ENCODE measurements at places on chromosomes 5 and 9. TPM values are rescaled to one million over a fixed set of nuclear protein-coding genes. Genes with fewer than 3 reads are reported as not detected.

The PCDHGB6 gene
- 2.7 TPM for polyA plus RNA-seq

GRCh38 chr5:78985116-78985724, at the start of gene ARSB:
ARSB (minus strand) TSS chr5:78985310; CDS start chr5:78985248, 62 bp downstream.
- DNase-seq = peak; percentile 33

- no peak for DNase-seq
Measured at GRCh38 chr5:43017428-43017815, 22.7 kb downstream of the ANXA2R start.

GRCh38 chr5:122507581-122507980, 195.5 kb downstream of the SNCAIP start:
- DNase-seq = no peak

The NR5A1 gene
- not detected for polyA plus RNA-seq

GRCh38 chr9:118230329-118230728, 526.1 kb downstream of the TLR4 start:
- no peak for DNase-seq

GRCh38 chr9:114069476-114070187, 8.5 kb downstream of the AMBP start:
- DNase-seq = no peak

DNA sequence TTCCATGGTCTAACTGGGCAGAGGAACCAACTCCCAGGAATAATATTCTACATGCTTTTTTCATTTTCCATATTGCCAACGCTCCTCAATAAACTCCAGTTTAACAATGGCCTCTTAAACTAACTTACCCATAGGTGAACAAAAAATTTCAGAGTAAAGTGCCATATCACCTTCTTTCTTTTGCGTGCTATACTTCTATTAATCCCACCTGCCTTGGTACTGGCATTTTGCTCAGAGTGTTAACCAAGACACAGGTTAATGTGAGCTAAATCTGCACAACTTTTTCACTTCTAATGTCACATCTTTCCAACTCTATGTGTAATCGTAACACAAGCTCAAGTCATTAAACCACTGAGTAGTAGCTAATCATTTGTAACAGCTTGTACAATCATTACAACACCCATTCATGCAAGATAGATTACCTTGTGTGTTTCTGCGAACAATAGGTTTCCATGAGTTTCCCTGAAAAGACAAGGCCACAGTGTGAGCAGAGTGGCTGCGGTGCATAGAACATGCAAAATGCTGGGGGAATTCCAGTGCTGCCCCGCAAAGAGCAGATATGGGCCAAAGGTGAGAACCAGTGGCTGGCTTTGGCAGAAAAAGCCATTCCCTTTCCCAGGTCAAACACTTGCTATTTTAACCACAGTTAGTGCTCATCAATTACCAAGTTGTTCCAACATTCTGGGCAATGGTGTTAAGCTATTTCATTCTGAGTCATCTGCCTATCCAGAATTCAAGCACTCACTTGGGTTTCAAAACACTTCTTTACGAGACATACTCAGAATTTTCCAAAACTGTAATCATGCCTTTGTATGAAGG, 42.8 kb downstream of the TIMD4 start:
- DNase-seq = no peak

DNA sequence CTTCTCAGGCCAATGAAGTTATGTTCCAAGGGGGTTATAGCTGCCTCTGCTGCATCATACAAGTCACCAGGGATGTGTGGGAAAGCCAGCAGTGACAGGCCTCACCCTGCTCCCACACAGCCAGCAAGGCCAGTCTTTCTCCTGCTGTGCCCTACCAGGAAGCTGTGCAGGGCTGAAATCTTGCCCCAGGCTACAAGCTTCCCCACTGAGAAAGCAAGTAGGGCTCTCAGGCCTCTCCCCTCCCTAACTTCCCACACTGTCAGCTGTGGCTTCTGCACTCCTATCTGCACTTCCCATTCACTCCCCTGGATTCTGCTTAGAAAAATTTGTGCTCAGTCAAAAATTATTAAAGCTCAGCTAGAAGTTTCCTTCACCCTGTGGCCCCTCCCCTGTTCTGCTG, 611.2 kb upstream of the ZNF608 start:
- DNase-seq = no peak

DNA sequence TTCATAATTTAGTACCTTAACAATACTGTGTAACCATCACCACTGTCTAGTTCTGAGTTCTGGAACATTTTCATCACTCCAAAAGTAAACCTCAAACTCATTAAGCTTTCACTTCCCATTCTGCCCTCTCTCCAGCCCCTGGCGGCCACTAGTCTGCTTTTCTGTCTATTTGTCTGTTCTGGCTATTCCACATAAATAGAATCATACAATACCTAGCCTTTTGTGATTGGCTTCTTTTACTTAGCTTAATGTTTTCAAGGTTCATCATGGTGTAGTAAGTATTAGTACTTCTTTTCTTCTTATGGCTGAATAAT, 138.7 kb downstream of the RAPGEF6 start:
- no peak for DNase-seq

DNA sequence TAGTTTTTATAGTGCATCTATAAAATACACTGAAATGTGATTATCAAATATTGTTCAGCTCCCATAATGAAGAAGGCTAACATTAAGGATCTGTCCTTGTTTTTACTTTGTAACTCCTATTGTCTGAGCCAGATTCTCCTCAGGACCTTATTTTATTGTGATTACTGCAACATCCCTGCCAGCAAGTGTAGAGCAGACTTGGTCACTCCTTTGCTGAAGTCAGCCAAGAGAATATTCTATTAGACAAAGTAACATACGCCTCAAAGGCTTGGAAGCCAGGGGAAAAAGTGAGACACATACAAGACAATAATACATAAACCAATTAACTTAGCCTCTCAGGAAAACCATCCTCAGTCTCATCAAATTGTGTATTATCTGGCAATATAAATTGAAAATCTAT, 269.6 kb downstream of the ARL15 start:
- DNase-seq = peak; percentile 88

- DNase-seq = no peak
Measured at GRCh38 chr5:15980835-15981234, 198.8 kb downstream of the MARCHF11 start.

The RICTOR gene
- polyA plus RNA-seq = 18.1 TPM

DNA sequence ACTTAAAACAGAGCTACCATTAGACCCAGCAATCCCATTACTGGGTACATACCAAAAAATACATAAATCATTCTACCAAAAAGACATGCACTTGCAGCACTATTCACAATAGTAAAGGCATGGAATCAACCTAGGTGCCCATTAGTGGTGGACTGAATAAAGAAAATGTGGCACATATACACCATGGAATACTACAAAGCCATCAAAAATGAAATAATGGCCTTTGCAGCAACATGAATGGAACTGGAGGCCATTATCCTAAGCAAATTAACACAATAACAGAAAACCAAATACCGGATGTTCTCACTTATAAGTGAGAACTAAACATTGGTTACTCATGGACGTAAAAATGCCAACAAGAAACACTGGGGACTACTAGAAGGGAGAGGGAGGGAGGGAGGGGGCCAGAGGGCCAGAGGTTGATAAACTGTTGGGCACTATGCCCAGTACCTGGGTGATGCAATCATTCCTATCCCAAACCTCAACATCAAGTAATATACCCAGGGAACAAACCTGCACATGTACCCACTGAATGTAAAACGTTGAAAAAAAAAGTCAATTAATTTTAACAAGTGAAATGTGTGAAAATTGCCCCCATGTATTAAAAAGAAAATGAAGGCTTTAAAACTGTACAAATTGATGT, 24.5 kb upstream of the GPR150 start:
- DNase-seq = no peak

The IL13 gene
- polyA plus RNA-seq = not detected

The MYOT gene
- 346 TPM for polyA plus RNA-seq

- DNase-seq = no peak
Measured at GRCh38 chr5:124655921-124656511, 90.4 kb downstream of the ZNF608 start.

The ANKRD34B gene
- 0.20 TPM for polyA plus RNA-seq
